ENCODE measurements at places on chromosomes 7 and 10.

GRCh38 chr7:2087744-2088143 lies 145.0 kb downstream of the MAD1L1 start:
- no peak for DNase-seq

GRCh38 chr7:100570954-100571828 lies 2.5 kb downstream of the SAP25 start:
- DNase-seq: no peak

- no peak for DNase-seq
These were observed 28.9 kb downstream of the MINDY4 start for GRCh38 chr7:30799976-30800661.

DNA sequence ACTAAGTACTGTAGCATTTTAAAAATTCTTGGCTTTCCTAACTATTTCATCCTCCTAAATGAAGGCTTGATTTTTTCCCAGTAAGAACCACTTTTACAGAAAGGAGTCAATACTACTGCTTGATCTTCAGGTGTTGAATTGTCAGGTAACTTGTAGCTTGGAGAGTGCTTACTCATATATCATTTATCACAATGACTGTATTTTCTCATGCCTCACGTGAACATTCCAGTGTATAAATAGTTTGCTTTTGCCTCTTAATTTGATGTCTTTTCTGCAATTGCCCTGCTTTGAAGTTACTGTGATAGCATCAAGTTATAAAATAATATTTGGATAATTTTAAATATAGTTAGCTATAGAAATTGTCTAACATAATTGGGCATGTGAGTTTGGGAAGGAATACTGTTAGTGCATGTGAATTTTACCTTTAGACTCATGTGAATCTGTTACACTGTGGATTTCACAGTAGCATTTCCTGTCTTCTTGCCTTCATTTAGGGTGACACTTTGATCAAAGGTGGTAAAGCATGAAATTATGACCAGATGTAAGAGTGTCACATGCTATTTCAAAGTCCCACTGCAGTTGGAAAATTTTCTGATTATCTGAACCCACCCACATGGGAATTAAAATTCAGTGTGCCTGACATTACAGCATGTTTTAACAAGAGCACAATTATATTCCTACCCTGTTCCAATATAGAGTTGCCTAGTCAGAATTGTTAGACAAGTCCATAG lies 962.8 kb downstream of the DNAJB9 start:
- DNase-seq: no peak

DNA sequence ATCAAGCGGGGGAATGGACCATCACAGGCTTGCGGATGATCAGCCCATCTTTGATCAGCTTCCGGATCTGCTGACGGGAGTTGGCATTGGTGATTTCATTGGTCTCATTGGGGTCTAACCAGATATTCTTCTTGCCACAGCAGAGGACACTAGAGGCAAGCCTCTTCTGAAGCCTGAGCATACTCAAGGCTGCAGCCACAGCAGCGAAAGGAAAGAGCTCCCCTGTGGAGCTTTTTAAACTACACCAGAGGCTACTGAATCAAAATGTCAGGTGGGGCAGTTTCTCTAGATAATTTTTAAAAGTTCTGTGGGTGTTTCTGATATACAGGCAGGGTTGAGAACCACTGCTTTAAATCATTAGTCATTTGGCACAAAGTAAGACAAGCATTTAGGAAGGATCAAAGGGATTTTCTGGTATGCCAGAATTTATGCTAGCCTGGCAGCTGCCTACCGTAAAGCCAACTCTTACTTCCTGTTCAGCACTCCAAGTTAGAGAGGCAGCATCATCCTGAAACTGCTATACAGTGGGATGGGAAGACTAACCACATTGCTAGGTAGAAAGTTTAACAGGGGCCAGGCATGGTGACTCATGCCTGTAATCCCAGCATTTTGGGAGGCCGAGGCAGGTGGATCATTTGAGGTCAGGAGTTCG lies 7.0 kb downstream of the NAPEPLD start:
- no peak for DNase-seq

DNA sequence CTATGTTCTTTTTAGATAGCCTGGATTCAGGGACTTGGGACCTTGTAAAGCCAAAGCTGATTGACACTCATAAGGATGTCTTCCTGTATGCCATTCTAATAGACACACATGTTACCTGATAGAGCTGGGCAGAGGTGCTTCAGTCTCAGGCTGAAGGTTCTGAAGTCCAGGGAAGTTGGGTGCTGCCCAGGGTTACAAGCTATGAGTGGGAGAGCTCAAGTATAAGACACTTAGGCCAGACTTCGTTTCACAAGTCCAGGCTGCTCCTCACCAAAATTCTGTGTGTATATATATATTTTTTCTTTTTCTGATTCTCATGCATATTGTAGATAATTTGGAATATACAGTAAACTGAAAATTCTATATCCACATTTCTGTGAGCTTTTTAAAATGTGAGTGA lies 144.2 kb downstream of the HDAC9 start:
- no peak for DNase-seq

GRCh38 chr10:114634609-114634979 lies 23.5 kb downstream of the ABLIM1 start:
- no peak for DNase-seq

- no peak for DNase-seq
These were observed 129.1 kb upstream of the ITGB1 start for GRCh38 chr10:33087152-33087551.

DNA sequence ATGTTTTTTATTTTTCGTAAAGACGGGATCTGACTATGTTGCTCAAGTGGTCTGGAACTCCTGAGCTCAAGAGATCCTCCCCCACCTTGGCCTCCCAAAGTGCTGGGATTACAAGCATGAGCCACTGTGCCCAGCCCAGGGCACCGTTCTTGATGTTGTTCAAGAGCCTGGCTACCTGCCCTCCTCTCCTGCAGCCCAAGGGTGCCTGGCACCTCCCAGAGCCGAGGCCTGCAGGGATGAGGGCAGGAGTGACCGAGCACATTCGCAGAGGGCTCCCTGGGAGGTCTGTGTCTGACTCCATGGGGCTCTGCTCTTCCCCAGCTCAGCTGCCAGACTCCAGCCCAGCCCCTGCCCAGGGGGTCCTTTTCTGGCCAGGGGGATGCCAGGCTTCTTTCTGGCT lies 15.4 kb downstream of the SH2B2 start:
- DNase-seq: no peak

DNA sequence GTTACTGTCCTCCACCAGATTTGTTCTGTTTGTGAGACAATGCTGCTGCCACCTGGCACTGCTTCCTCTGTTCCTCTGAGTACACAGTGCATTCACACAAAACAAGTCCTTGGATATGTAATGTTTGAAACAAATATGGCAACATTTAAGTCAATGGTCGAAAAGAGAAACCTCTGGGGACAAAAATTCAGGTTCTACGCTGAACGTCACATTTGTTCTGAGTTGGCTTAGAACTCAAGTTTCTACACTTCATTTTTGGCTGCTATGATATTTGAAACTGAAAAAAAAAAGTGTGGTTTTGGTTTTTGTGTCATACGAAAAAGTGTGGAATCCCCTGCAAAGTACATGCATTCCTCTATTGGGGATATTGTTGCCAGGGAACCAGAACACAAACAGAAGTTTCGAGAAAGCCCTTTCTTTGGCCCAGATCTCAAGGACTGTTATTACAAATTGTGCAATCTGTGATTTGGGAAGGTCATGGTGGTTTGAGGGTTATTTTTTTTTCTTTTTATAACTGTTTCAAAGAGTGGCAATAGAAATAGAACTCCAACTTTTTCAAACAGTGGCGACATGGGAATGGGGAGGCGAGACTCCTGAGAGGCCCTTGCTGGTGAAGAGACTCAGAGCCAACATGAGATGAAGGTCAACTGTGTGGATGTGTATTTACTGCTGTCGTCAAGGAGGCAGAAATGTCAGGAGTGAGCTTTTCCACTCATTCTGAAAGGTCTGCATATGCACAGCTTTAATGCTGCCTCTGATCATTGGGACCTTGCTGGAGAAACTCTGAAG lies 127.5 kb downstream of the CUBN start:
- DNase-seq: peak; percentile 7

DNA sequence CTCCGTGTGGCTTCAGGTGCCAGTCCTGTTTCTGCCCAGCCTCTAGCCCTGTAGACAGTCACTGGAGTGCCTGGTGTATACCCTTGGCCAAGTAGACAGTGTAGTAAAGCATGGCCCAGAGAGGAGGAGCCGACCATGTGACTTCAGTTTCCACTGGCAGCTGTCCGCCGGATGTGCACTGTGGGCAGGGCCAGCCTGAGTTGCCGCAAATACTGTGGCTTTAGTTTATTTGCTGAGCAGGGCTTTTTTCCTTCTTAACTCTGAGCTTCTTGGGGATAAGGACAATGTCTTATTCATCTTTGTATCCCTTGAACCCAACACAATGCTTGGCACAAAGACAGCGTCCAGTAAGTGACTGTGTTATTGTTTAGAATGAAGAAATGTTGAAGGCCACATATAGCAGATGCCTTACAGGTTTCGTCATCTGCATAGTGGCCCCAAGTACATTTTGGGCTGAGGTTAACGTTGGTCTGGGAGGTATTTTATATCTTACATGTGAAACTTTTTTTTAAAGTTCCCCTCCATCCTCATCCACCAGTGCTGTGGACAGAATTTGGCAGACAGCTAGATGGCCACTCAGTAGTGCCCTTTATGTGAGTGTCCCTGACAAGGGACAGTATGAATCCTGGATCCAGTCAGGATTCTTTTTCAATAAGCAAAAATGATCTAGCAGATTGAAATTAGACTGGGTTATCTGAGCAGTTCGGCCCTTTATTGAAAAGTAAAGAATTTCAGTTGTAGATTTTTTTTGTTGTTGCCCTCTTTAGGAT lies 40.6 kb downstream of the CYP17A1 start:
- DNase-seq: peak; percentile 34

GRCh38 chr7:20458521-20458920 lies 127.8 kb downstream of the ITGB8 start:
- no peak for DNase-seq

GRCh38 chr10:8444630-8445029 lies 390.1 kb downstream of the GATA3 start:
- DNase-seq: peak; percentile 22

DNA sequence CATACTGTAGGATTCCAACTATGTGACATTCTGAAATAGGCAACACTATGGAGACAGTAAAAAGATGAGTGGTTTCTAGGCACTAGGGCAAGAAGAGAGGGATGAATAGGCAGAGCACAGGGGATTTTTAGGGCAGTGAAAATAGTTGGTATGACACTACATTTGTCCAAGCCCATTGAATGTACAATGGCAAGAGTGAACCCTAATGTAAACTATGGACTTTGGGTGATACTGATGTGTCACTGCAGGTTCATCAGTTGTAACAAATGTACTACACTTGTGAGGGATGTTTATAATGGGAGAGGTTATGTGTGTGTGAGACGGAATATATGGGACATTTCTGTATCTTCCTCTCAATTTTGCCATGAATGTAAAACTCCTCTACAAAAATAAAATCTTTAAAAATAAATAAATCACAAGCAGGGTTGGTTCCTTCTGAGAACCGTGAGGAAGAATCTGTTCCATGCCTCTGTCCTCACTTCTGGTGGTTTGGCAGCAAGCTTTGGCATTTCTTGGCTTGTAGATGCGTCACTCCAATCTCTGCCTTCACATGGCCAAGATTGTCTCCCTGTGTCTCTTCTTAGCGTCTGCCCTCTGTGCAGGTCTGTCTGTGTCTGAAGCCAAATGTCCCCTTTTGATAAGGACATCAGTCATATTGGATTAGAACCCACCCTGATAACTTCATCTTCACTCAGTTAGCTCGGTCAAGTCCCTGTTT lies 83.1 kb upstream of the AGBL3 start:
- no peak for DNase-seq

- DNase-seq: no peak
These were observed 97.1 kb downstream of the NKX6-2 start for GRCh38 chr10:132688580-132689420.

DNA sequence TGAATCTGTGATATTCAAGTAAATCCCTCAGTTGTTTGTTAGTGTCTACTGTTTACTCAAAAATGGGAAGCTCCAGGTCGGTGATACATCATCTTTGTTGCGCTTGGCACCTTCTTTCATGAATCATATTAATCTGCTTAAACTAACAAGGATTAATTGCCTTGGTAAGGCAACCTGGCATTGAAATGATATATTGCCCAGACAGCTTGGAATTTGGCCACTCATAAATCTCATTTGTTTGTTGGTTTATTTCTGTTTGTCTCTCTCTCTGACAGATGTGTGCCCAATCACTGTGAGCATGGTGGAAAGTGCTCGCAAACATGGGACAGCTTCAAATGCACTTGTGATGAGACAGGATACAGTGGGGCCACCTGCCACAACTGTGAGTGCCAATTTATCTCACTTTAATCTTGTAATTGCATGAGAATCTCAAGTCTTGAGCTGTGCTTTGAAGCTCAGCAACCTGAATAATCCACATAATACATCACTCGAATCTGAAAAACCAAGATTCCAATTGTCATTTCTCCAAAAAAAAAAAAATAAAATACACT lies 1104.8 kb upstream of the C7orf33 start:
- DNase-seq: no peak

- DNase-seq: no peak
These were observed 5.8 kb upstream of the C1QL3 start for GRCh38 chr10:16527452-16527851.

- no peak for DNase-seq
These were observed 79.9 kb downstream of the ZRANB1 start for GRCh38 chr10:125021686-125022344.

DNA sequence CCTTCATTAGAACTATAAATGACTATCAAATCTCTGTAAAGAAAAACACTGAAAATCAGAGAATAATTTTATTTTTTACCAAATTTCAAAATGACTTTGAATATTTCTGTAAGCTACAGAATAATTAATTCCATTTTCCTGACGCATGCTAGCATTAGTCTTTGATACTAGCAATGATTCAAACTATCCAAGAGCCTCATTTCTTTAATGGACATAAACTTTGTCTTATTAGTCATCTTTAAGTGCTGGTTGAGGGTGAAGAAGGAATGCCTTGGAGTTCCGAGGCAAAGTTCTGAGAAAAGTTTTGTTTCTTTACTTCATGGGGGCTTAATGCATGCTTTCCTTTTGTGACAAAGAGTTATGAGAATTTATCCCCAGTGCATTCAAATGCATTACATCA lies 137.3 kb downstream of the AGMO start:
- no peak for DNase-seq

DNA sequence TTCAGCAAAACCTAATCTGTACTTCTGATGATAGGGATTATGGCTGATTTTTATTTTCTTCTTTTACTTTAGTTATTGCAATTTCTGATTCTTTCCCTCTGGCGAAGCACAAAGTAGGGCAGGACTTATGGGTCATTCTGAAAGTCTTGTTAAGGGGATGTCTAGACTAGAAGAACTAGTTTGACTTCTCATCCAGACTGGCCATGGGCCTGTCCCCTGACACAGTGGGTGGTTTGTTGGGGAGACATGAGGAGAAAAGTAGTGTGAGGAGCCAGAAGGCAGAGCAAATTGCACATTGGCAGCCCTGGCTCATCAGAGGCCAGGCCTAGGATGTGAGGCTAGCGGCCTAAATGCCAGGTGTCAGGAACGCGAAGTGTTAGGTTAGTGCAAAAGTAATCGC lies 152.8 kb downstream of the RTKN2 start:
- DNase-seq: no peak

DNA sequence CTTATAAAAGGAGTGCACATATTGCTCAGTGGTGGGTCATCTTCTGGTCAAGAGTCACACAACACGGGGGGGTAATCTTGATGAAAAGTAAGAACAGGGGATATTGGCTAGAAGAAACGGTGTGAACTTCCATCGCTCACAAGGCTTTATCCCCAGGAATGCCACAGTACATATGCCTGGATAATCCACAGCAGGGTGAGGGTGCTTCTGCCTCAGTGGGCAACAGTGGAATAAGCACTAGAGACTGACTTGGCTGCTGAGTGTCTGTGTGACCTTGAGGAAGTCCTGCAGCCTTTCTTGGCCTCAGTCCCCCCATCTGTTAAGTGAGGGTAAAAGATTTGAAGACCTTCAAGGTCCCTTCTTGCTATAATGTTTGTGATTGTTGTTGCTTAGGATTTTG lies 44.9 kb upstream of the SHH start:
- no peak for DNase-seq

Data from stimulated activated CD8-positive, alpha-beta memory T cell treated with anti-CD3 and anti-CD28 coated beads, Interleukin-2, amount 100 ng/mL, for 1 hour (primary cell).